ENCODE measurements at places on chromosomes 7 and 10. TPM values are rescaled to one million over a fixed set of nuclear protein-coding genes. Genes with fewer than 3 reads are reported as not detected.

DNA sequence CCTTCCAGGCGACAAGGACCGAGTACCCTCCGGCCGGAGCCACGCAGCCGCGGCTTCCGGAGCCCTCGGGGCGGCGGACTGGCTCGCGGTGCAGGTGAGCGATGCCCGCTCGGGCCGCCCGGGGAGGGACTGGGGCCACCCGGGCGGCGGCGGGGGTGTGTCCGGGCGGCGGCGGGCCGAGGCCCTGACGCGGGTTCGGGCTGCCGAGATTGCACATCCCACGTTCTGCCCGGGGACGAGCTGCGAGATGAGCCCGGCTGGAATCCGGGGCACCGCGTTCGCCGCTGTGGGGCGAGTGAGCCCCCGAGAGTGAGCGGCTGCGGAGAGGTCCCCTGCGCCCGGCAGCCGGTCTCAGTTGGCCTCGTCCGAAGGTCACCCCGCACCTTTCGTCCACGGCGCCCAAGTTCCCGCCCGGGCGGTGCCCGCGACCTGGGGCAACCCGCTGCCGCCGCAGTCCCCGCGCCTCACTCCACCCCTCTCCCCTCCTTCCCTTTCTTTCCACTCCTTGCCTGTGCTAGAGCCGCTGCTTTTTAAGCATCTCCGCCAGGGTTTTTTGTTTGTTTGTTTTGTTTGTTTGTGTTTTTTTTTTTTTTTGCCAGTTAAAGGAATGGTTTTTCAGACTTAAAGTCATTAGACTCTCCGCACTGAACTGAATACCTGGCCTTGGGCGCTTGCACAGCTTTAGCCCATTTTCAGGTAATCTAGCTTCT, 515 bp downstream of the RALA start:
- DNase-seq: no peak

DNA sequence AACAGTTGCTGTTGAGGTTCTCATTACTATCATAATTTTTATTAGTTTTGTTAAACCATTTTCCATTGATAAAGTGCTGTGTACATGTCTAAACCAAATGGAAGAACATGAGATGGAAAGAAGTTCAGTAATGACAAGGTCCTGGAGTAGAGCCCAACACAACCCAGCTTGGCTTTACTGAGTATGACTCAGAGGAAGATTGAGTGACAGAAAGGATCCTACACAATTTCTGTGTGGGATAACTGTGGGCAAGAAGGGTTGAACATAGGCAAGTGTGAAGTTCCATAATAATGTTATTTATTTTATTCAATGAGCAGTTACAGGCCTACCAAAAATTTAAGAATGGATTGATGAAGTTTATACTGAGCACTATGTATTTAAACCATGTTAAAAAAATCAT, 15.9 kb downstream of the PRKG1 start:
- DNase-seq: no peak

DNA sequence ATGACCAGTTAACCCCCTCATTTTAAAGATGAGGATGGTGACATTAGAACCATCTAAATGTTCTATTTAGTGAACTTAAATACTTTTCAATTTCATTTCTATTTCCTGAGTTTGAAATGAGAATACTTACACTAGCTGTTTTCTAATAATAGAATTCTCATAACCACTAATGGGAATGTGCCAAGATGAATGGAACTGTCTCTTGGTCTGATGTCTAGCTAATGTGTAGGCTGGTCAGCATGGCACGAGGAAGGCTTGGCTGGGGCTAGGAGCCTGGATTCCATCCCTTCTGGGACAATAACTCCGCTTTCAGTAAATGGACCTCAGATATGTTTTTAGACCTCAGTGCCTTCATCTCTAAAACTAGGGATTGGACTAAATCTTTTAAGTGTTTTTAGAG, 185.8 kb upstream of the NRP1 start:
- DNase-seq: no peak

OPN1SW gene
- total RNA-seq: not detected

MMD2 gene
- total RNA-seq: not detected

All from glomerular endothelial cell (primary cell).